ENCODE measurements at places on chromosomes 2 and 18.
A peak's percentile ranks its signal among the peaks of the same experiment; 100 is the strongest.

DNA sequence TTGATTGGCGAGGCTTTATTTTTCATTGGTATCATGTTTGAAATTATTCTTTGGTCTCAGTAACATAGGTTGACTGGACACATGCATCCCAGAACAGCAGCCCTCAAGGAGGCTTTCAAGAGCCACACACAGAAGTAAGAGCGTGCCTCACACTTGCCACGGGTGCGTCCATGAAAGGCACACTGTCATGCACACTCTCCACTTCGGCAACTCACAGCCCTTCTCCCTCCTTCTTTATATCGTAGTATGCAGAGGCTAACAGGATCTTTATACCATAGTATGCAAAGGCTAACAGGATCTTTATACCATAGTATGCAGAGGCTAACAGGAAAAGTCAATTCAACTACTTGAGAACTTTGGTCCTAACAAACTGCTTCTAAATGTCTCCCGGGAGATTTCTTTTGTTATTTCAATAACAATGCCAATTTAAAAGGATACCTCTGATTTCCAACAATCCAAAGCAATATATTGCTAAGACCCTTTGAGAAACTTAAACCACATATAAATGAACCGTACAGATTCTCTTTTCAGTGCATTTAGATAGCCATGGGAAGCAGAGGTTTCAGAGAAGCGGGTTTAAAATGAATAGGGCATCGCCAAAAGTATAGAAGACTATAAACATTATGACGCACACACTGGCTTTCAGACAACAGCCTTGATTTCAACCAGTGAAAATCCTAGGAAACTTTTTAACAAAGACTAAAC, 26.5 kb upstream of the ZNF516 start:
- no peak for DNase-seq

DNA sequence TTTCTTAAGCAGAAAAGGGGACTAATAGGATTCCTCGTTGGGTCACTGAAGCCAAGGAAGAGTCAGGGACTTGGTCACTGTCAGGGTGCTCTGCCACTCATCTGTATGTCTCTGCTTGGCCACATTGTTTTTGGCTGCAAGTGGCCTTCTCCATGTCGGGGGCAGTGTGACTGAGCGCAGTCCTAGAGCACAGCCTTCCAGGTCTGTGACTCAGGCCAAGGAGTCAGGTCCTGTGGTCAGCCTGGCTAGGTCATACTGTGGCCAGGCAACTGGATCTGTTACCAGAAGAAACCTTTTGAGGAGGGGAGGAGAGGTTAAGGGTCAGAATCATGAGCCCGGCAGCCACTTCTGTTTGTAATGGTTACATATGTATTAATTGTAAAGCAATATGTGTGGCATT, 61.3 kb downstream of the GALNT1 start:
- no peak for DNase-seq

GRCh38 chr2:240136671-240137292, 677 bp upstream of the COPS9 start:
- no peak for DNase-seq

DNA sequence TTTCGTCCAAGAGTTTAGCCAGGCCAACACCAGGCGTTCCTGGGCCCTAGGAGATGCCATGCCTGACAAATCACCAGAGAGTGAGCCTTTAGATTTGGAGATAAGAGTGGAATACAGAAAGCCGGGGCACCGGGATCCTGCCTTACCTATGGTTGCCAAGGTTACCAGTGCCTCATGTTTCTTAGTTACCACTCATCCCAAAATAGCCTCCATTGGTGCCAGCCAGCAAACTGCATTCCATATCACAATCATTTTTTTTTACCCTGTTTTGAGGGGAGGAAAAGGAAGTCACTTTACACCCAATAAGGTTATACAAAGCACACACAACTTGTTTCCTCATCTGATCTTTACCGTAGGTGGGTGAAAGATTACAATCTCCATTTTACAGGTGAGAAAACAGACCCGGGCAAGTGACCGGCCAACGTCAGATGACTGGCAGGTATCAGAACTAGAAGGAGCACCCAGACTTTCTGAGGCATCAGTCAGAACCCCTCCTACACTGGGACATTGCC, 48.3 kb upstream of the PDIA6 start:
- DNase-seq, result no peak

- DNase-seq, result peak; percentile 7
Observed at GRCh38 chr18:5058768-5059695, 138.0 kb downstream of the AKAIN1 start.

DNA sequence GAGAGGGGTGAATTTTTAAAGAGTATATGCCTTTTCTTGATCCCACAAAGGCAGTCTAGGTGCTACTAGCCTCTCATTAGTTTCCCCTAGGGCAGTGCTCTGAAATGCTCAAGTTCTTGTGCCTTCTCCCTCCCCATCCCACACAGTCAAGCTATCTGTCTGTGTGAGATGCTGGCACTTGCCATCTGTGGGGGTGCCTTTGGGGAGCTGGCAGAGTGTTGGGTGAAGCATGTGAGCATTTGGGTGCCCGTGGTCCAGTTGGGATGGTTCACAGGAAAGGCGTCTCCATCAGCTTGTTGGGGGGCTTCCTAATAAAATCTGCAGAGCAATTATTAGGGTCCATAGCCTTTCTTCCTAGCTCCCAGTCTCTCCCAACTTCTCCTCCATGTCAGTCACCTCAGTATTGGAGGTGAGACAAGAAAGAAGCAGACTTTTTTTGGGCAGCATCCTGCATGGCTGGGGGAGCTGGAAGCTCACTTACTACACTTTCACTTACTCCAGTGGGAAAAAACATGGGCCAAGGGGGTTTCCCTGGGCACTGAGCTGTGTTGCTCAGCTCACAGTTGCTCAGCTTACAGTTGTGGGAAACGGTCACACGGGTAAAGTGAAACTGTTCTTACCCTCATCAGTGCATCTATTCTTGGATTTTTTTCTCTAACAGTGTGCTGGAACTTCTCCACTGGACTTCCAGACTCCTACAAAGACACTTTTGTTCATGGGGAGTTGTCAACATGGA, 29.3 kb downstream of the COLEC11 start:
- DNase-seq, result no peak

DNA sequence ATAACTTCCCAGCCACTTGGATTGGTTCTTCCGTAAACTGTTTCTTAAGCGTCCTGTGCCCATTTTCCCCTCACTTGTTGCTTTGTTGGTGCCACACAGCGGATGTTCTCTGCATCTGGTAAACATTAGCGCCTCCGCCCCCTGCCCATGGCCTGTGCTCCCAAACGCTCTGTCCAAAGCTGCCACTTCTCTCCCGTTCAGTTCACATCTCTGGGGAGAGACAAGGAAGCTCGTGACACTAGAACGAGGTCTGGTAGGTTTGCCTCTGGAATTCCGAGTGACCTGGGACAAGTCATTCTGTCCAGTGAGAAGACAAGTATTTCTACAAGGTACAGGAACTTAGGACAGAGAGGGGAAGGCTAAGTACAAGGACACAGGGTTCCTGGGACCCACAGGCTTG, 9.4 kb downstream of the COPS9 start:
- no peak for DNase-seq

GRCh38 chr2:236298924-236299475, 34.8 kb upstream of the ASB18 start:
- no peak for DNase-seq

DNA sequence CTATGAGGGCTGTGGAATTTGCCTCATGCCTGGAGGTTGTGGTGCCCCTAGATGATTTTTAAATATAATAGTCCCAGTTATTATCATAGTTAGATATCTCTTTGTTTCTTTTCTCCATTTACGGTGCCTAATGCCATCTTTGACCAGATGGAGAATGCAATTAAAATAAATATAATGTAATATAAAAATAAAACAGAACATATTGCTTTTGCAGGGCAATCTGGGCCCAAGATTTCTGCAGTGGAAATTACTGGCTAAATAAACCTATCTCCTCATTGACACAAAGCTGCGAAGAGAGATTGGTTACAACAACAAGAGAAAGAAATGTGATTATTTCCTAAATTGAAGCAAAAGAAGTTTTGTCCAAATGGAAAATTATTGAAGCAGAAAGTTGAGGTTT, 51.8 kb downstream of the CPO start:
- no peak for DNase-seq

DNA sequence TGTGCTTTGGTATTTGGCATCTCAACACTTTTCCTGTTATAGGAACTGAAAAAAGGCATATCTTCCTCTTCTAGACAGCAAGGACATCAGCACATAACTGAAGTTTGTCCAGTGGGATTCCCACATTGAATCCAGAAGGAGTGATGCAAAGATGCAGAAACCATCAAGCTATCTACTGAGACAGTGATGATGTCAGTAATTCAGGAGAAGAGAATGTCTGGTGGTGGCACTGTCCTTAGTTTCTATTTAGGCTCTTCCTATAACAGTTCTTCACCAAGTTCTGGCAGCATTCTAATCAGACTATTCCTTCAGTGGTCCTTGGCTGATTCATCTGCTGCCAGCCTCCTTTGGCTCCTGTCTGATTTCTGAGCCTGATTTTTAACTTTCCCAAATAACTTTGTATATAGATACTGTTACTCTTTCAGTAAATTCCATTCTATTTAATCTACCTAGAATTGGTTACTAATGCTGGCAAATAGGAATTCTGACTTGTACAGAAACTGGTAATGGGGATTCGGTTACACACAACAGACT, 56.6 kb upstream of the AGPS start:
- no peak for DNase-seq

- DNase-seq, result no peak
Observed at GRCh38 chr2:170455617-170456426, 259.3 kb upstream of the SP5 start.

GRCh38 chr2:100042562-100042961, 99.8 kb downstream of the AFF3 start:
- DNase-seq, result no peak

GRCh38 chr2:182548031-182548950, 121.5 kb upstream of the PDE1A start:
- no peak for DNase-seq

- no peak for DNase-seq
Observed at GRCh38 chr2:170276925-170277629, 99.1 kb downstream of the MYO3B start.

DNA sequence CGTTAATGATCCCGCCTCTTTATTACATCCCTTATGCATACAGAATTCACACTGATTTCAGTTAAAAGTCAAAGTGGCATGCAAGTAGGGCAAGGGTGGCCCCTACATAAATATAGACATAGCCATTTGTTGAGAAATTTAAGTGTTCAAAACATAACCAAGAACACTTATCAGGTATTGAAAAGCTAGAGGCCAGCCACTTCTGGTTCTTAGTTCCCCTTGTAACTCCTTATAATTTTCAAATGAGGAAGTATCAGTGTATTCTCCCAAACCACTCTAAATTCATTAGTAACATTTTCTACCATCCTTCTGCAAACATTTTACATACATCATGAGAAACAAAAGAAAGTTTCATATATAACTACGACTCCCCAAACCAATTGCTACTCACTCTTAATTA, 5.8 kb upstream of the ARL5A start:
- DNase-seq, result no peak

DNA sequence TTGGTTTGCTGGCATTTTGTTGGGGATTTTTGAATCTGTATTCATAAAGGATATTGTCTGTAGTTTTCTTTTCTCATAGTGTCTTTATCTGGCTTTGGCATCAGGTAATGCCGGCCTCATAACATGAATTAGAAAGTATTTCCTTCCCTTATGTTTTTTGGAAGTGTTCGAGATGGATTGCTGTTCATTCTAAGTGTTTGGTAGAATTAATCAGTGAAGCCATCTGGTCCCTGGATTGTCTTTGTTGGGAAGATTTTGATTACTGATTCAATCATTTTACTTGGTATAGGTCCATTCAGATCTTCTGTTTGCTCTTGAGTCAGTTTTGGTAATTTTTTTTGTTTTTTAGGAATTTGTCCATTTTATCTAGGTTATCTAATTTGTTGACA, 22.3 kb downstream of the KIAA1328 start:
- DNase-seq, result no peak

- no peak for DNase-seq
Observed at GRCh38 chr2:176415174-176415895, 146.1 kb downstream of the MTX2 start.

GRCh38 chr2:109721626-109722025, 72.5 kb upstream of the RGPD5 start:
- DNase-seq, result no peak

DNA sequence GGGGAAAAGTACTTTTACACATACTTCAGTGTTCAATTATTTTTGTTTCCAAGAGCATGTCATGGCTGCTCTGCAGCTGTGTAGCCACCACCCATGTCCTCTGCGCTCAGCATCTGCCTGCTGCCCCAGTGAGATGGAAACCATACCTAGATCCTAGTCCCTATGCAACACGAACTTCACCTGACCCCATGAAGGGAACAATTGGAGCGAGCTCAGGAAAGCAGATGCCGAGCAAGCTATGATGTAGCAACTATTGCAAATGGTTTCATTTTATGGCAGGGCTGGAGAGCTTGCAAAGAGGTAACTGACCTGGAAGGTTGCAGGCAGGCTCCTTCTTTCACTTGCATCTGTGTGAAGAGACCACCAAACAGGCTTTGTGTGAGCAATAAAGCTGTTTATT, 1.3 kb upstream of the CCDC141 start:
- DNase-seq, result no peak
